CD4-positive, alpha-beta T cell treated with Interleukin-2 at 100 ng/mL for 4 hours (primary cell): ENCODE measurements at places on chromosomes 6 and 20.

GRCh38 chr20:63951398-63952209 lies 4.6 kb downstream of the UCKL1 start:
- no peak for DNase-seq

DNA sequence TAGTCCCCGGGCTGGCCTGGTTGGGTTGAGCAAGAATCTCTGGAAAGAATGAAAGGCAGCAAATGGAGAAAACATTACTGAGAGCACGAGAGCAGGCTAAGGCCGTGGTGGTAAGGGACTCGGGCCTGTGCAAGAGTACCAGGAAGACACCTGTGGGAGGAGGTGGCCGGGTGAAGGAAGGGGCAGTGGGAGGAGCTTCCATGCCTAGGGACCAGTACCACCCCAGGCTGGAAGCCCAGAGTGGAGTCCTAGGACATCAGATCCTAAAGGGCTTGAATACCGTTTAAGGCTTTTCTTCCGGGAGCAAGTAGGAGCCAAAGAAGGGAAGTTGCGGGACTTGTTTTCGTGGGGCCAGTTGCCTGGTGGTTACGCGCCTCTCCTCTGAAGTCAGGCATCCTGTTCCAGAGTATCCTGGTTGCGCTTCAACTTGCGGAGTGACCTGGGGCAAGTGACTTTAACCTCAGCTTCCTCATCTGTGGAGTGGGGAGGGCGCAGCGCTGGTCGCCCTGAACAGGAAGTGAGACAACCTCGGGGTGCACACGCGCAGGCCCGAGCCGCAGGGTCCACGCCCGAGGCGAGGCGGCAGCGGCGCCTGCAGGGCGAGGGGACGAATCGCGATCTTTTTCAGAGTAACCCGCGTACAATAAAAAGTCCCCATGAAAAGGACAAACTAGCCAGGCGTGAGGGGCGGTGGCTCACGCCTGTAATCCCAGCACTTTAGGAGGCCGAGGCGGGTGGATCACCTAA lies 1.1 kb upstream of the TPD52L2 start:
- peak; percentile 83 for DNase-seq

DNA sequence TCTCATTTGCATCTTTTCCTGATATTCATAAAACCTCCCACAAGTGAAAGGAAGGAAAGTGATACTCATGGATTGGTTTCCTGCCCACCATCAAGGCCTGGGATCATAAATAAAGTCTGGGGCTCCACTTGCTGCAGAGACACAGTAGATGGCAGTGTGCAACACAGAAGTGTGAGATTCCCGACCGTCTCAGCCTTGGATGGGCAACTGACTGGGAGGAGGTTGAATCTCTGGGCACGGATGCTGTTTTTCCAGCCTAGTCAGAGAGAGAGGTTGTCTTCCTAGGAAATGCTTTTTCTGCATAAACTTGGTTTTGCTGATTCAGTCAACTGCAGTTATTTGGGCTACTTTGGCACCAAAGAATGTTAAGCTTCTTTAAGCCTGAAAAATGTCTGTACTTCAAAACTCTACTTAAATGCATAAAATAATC lies 9.9 kb upstream of the RFPL4B start:
- no peak for DNase-seq

DNA sequence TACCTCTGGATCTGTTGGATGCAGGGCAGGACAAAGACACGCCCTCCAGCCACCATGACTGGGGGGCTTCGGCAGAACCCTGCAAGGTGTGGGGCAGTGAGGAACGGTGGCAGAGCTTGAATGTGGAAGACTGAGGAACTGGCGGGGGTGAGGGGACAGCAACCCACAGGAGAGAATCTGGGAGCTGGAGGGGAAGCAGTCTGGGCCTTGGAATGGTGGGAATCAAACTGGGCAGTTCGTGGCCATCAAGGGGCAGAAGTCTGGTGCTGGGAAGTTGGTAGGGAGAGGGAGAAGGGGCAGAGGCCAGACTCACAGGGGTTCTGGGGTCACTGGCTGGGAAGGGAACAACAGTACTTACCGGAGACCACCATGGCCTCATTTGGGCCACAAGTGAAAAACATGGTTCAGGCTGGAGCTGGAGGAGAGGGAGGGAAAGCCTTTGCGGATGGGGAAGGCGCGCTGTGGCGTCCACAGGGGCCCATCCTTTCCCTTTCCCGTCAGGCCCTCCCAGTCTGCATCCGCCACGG lies 635 bp downstream of the FLOT1 start:
- DNase-seq: no peak

DNA sequence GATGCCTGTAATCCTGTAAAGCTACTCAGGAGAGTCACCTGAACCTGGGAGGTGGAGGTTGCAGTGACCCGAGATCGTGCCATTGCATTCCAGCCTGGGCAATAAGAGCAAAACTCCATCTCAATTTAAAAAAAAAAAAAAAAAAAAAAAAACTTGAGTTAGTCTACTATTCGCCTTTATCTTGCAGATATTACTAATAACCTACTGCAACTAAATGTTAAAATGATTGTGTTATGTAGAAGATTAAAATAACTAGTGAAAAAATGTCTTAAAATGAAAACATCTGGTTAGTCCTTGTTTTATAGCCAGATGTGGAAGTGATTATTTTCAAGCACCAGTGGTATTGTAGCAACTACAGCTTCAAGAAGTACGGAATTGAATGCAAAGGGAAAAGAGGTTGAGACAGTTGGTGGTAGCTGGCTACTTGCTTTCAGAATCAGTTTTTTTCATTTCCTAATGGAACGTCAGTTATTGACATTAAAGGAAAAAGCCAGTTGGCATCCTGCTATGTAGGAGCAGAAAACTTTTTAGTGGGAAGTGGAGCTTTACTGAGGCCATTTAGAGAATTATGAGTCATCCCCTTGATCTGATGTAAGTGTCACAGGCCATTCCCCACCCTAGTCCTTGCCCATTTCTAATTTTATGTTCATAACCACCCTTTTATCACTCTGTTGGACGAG lies 43.8 kb upstream of the DYNLRB1 start:
- no peak for DNase-seq

GRCh38 chr6:96001891-96002575 lies 13.7 kb upstream of the FUT9 start:
- no peak for DNase-seq

DNA sequence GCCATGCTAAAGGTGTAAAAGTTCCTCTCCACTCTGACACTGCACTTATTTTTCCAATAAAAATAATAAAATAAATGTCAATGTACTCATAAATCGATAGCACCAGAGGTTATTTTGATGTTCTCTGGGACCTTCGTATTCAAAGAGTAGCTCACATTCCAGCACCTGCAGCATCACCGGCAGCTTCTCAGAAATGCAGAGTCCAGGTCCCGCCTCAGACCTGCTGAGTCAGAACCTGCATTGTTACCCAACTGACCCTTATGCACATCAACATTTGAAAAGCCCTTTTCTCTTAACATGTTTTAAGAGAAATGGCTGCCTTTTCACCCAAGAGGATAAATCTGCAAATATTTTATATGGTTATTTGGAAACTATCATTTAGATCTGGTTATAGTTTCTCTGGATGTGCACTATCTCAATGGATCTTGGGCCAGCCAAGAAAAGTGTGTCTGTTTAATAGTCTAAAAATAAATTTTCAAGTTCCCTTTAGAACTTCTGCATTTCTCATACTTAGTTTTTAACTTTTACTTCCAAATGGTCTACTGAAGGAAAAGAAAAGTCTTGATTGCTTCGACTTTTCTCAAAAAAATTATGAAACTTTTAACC lies 216.2 kb upstream of the PRDM1 start:
- DNase-seq: no peak

GRCh38 chr6:54050750-54051149 lies 60.5 kb upstream of the MLIP start:
- DNase-seq: no peak

DNA sequence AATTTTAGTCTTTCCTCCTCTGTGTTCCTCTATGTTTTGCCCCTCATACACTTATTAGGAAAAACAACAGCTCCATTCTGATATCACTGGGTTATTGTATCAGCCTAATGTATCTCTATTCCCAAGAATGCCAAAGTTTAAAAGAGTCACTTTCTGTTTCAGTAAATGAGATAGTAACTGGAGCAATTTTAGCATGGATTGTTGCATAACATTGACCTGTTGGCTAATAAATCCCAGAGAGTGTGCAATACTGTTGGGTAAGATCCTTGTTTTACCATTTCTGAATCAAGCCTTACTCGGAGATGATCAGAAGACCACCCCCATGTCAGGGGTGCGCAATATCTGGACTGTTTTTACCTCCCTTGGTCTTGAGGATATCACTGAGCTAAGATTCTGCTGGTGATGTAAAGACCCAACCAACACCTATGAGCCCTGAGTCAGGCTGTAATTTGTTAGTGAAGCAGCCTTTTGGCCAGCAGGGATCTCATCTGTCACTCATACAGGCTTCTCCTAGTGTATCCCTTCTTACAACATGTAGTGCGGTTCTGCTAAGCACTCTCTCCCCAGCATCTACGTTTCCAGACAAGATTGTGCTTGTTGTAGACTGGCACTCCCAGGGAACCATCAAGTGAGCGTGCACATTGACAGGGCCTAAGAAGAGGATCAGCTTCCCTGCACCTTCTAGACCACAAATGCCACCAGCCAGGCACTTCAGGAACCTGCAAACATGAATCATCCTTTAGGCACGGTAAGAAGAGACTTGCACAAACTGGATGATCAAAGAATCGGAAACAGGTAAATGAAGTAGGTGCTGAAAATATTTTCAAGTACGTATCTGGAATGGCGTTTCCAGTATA lies 11.5 kb upstream of the IPCEF1 start:
- no peak for DNase-seq

DNA sequence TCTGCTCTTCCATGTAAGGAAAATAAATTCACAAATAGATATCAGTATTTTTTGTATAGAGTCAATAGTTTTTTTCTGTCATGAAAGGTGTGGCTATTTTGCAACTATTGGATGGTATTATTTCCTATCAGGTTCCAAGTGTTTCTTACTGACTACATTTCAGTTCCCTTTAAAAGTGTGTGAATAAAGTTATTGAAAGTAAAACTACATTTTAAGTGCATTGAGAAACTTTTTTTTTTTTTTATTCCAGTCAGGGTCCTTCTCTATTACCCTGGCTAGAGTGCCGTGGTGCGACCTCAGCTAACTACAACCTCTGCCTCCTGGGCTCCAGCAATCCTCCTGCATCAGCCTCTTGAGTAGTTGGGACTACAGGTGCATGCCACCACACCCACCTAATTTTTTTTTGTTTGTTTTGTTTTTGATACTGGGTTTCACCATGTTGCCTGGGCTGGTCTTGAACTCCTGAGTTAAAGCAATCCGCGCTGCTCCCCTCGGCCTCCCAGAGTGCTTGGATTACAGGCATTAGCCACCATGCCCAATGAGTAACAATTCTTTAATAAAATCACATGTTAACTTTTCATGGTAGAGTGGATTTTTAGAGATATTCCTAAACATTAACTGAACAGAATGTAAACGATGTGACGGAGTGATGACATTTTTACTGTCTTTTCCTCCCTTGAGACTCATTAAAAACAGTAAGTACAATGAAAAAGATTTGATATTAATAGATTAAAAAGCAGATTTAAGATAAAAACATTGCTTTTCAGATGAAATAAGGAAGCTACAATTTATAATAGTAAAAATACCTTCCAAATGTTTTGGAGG lies 69.7 kb upstream of the ADGRF4 start:
- DNase-seq: no peak

GRCh38 chr20:57658833-57659516 lies 38.7 kb upstream of the ZBP1 start:
- no peak for DNase-seq

GRCh38 chr20:13610184-13610583 lies 28.5 kb downstream of the TASP1 start:
- DNase-seq: no peak

DNA sequence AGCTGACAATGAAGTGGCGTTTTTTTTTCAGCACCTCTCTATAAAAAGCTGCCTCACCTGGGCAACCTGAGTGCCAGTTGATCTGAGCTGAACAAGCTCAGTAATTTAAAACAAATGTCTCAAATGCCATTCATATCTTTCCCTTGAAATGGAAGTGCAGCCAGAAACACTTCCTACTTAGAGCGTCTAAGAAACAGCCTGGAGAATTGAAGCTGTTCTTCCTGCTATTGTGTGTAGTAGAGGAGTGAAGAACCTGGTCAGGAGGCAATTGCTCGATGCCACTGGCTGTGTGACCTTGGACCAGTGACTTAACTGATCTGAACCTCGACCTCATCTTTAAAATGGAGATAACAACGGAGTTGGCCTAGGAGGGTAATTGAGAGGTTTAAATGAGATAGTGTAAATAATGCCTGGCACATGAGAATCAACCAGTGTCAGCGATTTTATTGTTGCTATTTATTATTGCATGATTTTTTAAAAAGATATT lies 95.4 kb upstream of the FOXQ1 start:
- no peak for DNase-seq

GRCh38 chr20:17614176-17614811 lies 44.4 kb downstream of the DSTN start:
- DNase-seq: no peak

DNA sequence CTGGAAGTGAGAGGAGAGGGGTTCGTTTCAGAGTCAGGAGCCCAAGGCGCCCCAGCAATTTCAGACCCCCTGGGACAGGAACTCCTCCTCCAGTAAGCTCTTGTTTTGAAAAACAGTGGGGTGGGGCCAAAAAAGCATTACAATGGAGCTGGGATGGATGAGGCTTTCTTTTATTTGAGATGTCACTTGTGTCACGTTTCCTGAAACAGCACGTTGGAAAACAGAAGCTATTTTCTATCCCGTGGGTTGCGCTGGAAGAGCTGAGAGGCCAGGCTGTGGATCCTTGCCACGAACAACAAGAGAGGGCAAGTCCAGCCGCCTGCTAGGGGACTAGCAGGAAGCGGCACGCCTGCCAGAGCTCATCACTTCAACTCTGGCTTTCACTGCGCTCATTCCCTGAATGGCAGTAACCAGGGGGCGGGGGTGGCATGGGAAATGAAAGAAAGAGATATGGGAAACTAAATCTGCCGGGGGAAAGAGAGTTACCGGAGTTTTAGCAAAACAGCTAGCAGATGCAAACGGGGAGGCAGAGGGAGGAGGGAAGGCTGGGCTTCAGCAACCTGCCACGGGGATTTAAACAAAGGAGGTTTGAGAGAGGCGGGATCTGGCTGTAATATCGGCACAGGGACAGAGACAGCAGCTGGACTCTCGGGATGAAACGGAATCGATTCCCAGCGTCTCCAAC lies 34.6 kb downstream of the GCNT2 start:
- no peak for DNase-seq

- no peak for DNase-seq
These were observed 15.4 kb upstream of the SLC22A16 start for GRCh38 chr6:110491644-110492317.

GRCh38 chr20:41180599-41181333 lies 43.4 kb downstream of the PLCG1 start:
- DNase-seq: no peak

GRCh38 chr6:167013067-167013466 lies 13.9 kb downstream of the CEP43 start:
- no peak for DNase-seq

DNA sequence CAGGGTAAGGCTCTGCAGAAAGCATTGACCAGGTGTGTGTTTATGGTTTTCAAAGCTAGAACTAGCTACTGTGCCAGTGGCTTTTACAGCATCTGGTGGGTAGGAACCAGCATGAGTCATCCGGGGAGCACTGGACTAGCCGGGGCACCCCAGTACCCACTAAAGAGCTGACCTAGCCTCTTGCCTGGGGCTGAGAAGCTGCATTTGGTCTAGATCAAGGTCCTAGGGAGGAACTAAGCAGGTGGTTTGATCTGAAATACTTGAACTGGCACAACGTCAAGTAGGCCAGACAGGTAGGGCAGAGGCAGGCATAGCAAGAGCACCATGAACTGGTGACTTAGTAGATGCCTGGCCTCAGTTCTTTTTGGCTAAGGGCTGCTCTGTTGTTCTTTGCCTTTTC lies 109.8 kb upstream of the PTPRK start:
- DNase-seq: no peak

- DNase-seq: no peak
These were observed 367.7 kb downstream of the MEI4 start for GRCh38 chr6:78020586-78020985.
